Stimulated activated CD8-positive, alpha-beta memory T cell treated with anti-CD3 and anti-CD28 coated beads, Interleukin-15, amount 100 ng/mL, for 24 hours (primary cell): ENCODE measurements at places on chromosomes 16 and 17.

DNA sequence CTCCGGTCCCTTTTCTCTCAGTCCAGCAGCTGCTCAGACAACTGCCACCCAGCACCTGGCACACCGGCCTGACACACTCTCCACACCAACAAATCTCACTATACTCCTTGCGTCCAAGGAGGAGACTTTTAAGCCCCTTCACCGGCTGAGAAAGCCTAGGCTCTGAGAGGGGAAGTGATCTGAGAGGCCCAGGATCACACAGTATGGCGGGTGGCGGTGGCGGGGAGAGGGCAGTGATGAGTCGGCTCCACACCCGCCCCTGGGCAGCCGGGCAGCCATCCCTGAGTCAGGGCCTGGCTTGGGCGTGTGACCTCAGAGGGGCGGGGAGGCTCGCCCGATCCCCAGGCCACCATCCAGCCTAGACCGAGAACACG, 569 bp downstream of the FLII start:
- DNase-seq, result no peak

DNA sequence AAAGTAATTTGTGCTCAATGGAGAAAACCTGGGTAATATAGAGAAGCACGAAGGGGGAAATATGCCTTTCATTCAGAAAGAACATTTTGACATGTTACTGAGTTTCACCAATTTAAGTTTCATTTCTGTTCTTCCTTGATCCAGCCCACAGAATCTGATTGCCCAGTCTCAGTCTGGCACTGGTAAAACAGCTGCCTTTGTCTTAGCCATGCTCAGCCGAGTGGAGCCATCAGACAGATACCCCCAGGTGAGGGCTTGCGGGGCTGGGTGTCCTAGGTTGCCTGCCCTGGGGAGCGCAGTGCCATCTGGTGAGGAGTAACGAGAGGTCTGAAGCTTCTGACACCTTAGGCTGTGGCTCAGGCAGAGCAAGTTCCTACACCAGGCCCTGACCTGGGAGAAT, 17.7 kb downstream of the DDX19A start:
- DNase-seq, result no peak

DNA sequence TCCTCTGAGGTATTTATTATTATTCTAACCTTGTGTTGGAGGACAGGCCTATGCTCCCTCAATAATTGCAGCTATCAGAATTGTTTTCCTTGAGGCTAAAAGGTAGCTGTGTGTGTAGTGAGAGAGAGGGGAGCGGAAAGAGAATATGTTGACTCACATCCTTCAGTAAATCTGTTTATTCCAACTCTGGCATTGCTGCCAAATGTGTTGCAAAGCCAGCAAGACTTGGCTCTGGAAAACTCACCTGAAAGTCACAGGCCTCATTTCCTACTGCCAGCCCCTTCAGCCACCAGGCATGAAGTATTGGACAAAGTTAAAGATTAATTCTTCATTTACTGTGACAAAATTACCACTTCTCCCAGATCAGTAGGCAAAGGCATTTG, 9.6 kb downstream of the CA10 start:
- no peak for DNase-seq

DNA sequence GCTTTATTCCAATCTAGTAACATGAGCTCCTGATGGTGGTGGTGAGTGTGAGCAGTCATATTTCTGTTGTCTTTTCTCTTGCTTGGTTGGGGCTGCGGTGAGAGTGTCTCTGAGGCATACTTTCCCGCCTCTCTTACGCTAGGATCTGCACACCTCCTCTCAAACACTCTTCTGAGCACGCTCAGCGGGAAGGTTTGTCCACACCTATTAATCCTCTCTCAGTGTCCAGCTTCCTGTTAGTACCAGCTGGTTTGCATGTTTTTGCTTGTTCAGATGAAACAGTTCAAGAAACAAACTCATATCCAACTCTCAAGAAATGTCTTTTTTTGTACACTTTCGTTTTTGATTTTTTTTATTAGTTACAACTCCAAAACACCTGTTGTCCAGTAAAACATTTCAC, 89.5 kb downstream of the CCDC182 start:
- no peak for DNase-seq

GRCh38 chr17:74550602-74551001, 4.7 kb upstream of the CD300C start:
- DNase-seq, result no peak

GRCh38 chr16:2883458-2883908, 468 bp downstream of the FLYWCH2 start:
- no peak for DNase-seq

- no peak for DNase-seq
Observed at GRCh38 chr16:28975158-28975599, 601 bp downstream of the SPNS1 start.

GRCh38 chr16:22075043-22075757, 17.1 kb upstream of the VWA3A start:
- no peak for DNase-seq

- DNase-seq, result no peak
Observed at GRCh38 chr17:56629531-56630075, 36.1 kb downstream of the NOG start.

GRCh38 chr16:80585764-80586163, 45.0 kb downstream of the DYNLRB2 start:
- DNase-seq, result no peak

DNA sequence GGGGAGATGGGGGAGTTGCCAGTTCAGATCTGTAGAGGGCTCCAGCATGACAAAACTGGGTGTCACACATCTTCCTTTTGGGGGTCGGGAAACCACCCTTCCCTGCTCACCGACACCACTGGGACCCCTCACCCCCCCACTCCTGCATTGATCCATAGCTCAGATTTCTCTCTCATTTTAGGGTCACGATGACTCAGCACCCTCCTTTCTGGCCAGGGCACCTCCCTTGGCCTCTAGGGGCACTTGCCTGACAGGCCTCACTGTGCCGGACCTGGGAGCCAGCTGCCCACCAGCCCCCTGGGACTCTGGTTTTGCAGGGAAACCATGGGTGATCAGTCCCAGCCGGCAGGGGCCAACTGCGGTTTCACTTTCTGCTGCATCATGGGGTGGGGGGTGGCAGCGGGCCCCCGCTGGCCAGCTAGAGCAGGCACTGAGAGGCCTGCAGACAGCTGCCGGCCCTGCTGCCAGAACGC, 239.4 kb downstream of the MRTFB start:
- DNase-seq, result no peak

GRCh38 chr16:85510041-85510659, 103.0 kb upstream of the GSE1 start:
- DNase-seq, result no peak

- no peak for DNase-seq
Observed at GRCh38 chr16:1458336-1458976, 14.1 kb upstream of the CCDC154 start.

DNA sequence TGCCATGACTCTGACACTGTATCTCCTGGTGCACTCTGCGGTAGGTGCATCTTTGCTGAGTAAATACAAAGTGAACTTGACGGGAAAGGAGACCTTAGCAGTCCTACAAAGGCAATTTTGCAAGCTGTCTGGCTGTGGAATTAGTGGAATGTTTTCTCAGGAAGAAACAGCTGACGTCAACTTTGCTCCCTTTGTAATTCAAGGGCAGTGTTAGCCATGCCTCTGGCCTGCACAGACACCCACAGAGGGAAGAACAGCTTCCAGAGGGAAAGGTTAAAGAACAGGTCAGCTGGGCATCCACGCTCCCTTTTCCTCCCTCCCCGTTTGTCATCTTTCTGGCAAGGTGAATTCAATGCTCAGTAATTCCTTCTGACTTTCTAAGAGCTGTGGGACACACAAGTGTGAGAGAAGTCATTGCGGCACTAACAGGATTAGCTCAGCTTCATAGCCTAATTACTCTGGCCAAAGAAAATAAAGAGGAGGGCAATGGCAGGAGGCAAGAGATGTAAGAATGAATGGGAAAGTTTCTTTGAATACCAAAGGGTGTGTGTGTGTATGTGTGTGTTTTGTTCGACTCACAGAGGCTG, 476.9 kb upstream of the GOT2 start:
- DNase-seq, result no peak

DNA sequence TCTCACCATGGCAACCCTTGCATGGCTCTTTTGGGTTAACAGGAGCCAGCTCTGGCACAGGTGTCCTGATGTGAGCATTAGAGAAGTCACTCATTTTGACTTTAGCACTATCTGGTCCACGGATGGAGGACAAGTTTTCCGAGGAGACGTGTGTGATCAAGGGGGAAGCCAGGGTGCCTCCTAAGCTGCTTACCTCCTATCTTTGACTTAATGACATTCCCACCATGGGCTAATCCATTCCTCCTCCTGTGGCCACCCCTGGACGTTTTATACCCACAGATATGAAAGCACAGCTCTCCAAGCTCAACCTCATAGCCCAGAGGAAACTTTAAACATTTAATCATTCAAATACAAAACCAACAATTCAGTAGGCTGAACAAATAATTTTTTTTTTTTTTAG, 18.8 kb downstream of the MPP2 start:
- no peak for DNase-seq

- DNase-seq, result no peak
Observed at GRCh38 chr17:28665994-28666393, 4.0 kb downstream of the SUPT6H start.

DNA sequence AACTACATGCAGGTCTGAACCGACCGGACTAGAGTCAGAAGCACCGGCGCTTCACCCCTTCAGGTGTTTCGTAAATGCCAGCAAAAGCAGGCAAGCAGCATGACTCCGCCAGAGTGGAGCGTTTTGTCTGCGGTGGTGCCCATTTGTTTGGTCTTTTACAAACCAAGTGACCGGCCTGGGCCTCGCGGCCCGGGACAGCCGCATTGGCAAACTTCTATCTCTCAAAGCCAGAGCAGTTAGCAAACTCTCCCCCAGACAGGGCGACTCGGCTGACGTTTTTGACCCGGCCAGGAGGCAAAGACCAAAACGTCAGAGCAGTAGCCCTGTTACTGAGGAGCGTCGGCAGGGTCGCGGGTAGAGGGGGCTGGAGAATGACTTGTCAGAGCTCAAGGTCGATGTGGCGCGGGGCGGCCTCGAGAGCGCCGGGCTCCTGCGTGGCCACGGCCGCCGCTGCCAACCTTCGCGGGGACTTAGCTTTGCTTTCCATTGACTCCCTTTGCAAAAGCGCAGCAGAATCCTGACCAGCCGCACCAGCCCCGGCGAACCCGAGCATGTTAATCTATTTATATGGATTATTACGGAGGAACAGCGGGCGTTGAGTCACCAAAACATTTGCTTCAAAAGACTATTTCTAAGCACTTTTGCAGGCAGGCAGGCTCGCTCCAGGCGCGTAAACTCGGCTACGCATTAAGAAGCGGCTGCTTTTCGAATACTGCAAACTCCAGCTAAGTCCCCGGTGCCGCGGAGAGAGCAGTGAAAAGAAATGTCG, 763 bp upstream of the SOX9 start:
- DNase-seq, result no peak

DNA sequence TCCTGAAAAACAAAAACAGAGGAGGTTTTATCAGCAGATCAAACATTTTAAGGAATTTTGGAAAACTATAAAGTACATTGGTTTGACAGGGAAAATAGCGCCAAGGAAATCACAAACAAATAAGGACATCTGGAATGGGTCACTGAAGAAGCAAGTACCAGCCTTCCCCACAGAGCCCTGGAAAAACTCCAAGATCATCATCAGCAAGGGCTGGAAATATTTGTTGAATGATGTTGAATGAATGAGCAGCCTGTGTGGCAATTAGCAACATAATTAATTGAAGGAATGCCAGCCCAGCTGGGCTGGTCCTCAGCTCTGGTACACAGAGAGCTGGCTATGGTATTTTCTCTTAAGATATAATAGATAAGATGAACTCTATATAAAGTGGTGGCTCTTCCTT, 290.4 kb downstream of the HS3ST3A1 start:
- DNase-seq, result no peak

DNA sequence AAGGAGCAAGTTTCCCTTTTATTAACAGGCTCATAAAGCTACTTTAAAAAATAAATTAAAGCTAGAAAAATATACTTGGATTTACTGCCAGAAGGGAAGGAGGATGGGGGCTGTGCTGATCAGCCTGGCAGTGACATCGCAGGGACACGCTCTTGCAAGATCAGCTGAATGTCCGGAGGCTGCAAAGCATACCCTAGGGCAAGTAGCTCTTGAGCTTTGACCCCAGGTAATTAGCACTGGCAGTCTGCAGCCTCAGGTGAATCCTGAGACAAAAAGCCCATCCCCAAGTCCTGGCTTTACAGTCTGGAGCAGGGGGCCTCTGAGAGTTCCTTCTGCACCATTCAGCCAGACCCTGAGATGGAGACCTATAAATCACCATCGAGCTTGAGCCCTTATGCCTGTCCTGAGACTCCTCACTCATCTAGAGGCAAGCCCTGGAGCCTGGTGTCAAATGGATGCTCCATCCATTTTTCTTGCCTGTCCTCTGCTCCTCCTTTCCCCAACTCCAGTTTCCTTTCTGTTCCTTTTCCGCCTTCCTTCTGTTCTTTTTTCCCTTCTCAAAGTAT, 131.7 kb downstream of the TMEM114 start:
- DNase-seq, result no peak

- no peak for DNase-seq
Observed at GRCh38 chr17:41724476-41725050, 9.9 kb downstream of the HAP1 start.

GRCh38 chr17:9635340-9635739, 10.0 kb upstream of the USP43 start:
- no peak for DNase-seq

DNA sequence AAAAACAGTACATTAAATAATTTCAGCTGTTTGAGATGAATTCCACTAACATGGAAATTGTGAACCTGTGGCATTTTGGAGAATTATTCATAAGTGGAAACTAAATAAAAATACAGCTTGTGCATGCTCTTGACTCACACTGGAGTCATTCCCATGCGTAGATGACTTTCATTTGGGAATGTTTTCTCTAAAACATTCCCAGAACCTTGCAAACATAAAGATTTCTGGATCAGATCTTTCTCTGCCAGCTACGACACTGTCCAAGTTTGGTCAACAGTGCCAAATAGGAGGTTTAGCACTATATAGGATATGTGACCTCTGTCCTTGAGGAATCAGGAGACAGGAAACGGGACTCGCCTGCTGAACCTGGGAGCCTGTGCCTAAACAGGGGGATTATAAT, 400.9 kb downstream of the SLC39A11 start:
- DNase-seq, result no peak

- no peak for DNase-seq
Observed at GRCh38 chr16:65772134-65772732, 594.3 kb upstream of the CDH5 start.

GRCh38 chr17:43878260-43879175, 28.8 kb downstream of the MPP2 start:
- DNase-seq, result peak; percentile 58

DNA sequence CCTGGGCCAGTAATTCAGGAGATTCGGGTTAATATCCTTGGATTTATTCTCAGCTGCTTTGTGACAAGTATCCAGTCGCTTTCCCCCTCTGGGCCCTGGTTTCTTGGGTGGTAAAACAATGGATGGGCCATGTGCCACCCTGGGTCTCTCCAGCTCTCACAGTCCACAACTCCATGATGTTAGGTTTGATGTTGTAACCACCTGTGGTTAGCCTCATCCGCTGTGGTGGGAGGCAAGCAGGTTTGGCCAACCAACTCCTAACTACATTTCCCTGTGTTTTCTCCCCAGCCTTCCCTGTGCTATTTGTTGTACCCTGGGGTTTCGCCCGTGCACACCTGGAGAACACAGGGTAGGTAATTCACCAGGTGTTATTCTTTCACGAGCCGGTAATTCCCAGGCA, 35.1 kb downstream of the GLP2R start:
- no peak for DNase-seq

- no peak for DNase-seq
Observed at GRCh38 chr17:34412965-34413441, 50.0 kb upstream of the CCL1 start.
